Hindlimb muscle (tissue), 1 donor: ENCODE measurements at places on chromosomes 12 and 14. TPM values are rescaled to one million over a fixed set of nuclear protein-coding genes. Genes with fewer than 3 reads are reported as not detected.

DNA sequence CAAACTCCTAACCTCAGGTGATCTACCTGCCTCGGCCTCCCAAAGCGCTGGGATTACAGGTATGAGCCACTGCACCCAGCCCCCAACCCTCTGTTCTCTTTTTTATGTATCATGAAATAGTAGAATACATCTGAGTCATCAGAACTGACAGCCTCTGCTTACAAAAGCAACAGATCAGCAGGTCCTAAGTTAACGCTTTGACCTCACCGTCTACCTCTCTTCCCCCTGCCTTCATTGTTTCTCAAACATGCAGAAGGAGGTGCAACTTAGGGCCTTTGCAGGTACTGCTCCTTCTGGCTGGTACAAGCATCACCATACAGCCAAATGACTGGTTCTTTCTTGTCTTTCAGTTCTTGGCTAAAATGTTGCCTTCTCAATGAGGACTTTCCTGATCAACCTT is 249.2 kb downstream of the PAWR start:
- DNase-seq, result no peak

GRCh38 chr12:28242129-28242495 is 51.9 kb downstream of the CCDC91 start:
- no peak for DNase-seq

DNA sequence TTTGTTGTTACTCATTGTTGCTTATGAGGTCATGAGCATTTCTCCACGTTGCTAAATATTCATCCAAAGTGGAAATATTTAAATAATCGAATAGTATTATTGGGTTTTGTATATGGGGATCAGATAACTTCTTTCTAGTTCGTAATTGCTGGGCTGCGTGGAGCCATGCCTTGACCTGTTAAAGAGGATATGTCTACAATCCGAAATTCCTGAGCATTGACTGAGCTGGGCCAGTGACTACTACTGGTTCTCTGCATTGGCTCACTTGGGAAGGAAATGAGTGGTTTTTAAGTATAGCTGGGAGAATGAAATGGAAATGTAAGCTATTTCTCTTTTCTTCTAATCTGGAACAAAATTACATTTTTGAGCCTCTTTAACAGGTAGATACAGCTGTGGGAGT is 163.2 kb downstream of the RPL10L start:
- DNase-seq, result no peak

DNA sequence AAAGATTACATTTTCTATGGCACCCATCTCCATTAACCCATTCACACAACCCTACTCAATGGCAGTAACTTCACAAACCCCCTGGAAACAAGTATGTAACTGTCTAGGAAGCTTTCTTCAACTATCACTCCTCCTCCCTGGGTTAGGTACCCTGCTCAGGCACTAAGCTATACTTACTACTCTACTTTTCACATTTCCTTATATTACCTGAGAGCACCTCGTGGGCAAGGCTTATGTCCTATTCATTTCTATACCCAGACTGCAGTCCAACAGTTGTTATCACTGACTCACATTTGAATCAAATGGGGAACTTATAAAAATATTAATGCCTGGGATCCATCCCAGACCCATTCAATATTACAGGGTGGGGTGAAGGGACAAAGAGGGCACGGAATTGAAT is 4.6 kb downstream of the PAWR start:
- DNase-seq, result no peak

DNA sequence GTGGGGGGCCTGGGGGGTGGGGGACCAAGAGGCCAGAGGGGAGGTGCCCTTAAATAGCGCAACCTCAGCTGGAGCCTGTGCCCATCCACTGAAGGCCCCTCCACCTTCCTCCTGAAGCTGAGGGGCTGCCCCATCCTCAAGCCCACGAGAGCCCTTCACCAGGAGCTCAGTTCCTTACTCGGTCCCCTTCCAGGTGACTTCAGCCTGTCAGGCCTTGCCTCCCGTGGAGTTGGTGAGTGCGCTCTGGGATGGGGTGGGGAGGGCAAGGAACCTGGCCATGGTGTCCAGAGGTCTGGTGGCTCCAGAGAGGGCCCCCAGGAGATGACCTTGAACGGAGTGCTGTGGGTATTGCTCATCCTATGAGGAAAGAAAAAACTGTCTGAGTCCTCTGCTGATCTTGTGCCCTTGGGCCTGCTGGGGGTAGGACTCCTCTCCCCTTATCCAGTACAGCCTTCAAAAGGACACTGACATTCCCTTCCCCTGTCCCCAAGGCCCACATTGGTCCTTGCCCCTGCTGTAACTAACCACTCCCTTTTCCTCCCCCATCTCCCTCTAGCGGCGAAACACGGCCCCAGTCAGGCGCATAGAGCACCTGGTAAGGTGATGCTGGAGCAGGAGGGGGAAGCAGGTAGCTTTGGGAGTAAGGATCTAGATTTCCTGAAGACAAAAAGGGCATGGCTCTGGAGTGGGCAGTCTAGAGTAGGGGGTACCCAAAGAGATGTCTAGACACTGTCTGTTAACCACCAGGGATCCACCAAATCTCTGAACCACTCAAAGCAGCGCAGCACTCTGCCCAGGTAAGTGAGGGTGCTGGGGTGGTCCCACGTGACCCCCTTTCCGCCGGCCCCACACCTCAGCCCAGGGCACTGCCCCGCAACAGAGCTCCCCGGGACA is 3.6 kb downstream of the TNS2 start:
- DNase-seq, result peak; percentile 36

- DNase-seq, result peak; percentile 59
Observed at GRCh38 chr14:33839193-33840076, 111.4 kb downstream of the EGLN3 start.

- no peak for DNase-seq
Observed at GRCh38 chr14:95875831-95876760, 536 bp upstream of the TUNAR start.

DNA sequence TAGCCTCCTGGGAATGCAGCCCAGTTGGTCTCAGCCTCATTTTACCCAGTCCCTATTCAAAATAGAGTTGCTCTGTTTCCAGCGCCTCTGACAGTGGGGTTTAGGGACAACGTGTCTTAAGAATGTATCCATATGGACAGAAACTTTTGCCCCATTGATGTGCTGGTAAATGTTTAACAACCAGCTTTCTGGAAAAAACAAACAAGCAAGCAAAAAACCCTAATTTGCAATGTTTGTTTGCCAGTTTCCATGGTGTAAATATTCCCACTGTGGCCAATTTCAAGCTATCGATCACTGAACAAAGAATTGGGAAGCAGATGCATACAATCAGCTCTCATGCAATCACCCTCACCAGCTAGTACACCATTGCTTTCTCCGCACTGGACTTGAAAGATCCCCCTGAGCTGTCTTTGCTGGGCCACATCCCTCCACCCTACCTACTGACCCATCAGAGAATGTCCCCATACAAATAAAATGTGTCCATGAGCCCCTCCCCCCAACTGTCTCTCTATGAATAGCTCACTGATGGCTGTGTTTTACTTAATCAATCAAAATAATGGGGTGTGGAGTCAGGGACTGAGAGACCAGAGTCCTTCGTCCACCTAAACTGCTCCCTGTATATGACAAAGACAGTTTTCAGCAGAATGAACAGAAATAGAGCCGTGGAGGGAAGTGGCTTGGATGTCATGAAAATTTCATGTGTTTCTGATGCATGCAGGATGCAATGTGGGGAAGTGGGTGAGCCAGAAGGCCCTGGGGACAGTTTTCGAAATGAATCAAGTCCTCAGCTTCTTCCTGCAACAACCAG is 40.8 kb downstream of the CCDC60 start:
- peak; percentile 10 for DNase-seq

DNA sequence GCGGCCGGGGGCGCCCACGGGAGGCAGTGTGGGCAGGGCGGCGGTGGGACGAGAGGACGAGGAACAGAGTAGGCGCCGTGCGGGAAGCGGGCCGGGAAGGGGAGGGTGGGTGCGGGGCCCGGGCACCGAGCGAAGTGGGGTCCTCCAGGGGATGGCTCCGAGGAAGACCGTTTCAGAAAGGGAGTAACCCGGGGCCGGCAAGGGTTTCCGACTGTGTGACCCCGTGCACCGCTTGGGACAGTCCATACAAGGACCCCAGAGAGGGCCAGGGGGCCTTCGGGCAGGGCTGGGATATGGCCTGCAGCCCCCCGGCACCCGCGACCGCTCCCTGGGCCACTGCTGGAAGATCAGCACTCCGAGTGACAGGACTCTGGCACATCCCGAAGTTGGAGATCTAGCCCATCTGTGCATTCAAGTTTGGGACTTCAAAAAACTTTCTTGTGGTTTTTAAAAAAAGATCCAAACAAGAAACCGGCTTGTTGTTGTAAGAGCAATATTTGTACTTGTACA is 448 bp downstream of the TSPAN9 start:
- no peak for DNase-seq

GRCh38 chr12:101775816-101776215 is 36.6 kb upstream of the SYCP3 start:
- no peak for DNase-seq

- no peak for DNase-seq
Observed at GRCh38 chr14:69068744-69069421, 84.0 kb downstream of the DCAF5 start.

DNA sequence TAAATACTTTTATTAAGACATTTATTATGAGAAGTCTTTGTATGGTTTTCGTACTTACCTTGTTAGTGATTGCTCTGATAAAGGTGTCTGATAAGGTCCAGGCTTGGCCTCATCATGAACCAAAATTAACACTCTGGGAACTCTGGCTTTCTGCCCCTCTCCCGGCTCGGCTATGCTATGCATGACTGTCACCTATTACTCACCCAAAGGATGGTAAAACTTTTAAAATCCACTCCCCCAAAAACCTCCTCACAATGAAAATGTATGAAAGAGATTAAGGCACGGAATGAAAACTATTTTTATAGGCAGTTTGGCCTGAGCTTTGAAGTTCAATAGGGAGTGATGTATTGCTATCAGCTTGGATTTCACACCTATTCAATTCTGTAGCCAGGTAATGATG is 217.3 kb upstream of the TBX3 start:
- DNase-seq, result no peak

Gene DPPA3
- not detected for polyA plus RNA-seq

Gene PLEKHG7
- 0.85 TPM for polyA plus RNA-seq

Gene SLC6A12
- polyA plus RNA-seq, result 0.75 TPM

Gene KITLG
- polyA plus RNA-seq, result 13.1 TPM

Gene LRP1
- 130 TPM for polyA plus RNA-seq

Gene COCH
- polyA plus RNA-seq, result 4.4 TPM
